ENCODE measurements at places on chromosomes 12 and 14.

GRCh38 chr14:103830511-103831270, 16.7 kb downstream of the PPP1R13B start:
- no peak for DNase-seq

- DNase-seq: no peak
Measured at GRCh38 chr14:60079723-60080122, 12.0 kb upstream of the PCNX4 start.

- DNase-seq: no peak
Measured at GRCh38 chr14:77158175-77158881, 16.7 kb upstream of the ZDHHC22 start.

DNA sequence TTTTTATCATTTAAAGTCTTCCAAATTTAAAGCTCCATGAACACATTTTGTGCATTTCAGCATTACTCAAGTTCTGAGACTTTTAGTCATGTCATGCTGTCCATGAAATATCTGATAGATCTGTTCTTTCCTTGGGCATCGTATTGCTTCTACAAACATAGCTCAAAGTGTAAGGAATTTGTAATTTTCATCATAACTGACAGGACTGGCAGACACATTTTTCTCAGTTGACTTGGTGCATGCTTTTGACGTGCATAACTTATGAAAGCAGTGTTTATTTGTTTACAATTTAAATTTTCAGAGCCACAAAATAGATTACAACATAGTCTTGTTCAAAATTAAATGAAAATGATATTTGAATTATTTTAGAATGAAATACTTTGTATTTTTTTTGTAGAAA, 812.1 kb upstream of the NOVA1 start:
- no peak for DNase-seq

- DNase-seq: no peak
Measured at GRCh38 chr12:32587581-32588495, 91.3 kb upstream of the DNM1L start.

GRCh38 chr12:218221-218620, 4.3 kb upstream of the SLC6A12 start:
- no peak for DNase-seq

- peak; percentile 57 for DNase-seq
Measured at GRCh38 chr12:29317556-29318363, 63.2 kb downstream of the ERGIC2 start.

DNA sequence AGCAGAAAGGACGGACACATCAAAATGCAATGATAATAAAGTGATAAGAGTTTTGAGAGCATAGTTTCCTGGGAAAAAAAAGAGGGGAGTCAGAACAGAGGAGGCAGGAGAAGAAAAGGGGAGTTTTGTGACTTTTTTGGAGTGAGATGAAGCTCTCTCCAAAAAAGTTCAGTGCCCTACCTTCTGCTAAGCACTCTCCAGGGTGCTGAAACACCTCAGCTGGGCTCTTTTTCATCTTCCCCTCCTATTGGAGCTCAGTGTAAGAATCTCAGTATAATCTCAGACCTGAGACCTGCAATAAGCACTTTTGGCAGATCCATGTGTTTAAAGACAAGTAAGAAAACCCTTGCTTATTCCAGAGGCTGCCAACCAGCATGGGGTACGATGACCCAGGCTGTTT, 58.9 kb upstream of the SRRM4 start:
- no peak for DNase-seq

- no peak for DNase-seq
Measured at GRCh38 chr12:5989621-5990020, 44.6 kb upstream of the ANO2 start.

DNA sequence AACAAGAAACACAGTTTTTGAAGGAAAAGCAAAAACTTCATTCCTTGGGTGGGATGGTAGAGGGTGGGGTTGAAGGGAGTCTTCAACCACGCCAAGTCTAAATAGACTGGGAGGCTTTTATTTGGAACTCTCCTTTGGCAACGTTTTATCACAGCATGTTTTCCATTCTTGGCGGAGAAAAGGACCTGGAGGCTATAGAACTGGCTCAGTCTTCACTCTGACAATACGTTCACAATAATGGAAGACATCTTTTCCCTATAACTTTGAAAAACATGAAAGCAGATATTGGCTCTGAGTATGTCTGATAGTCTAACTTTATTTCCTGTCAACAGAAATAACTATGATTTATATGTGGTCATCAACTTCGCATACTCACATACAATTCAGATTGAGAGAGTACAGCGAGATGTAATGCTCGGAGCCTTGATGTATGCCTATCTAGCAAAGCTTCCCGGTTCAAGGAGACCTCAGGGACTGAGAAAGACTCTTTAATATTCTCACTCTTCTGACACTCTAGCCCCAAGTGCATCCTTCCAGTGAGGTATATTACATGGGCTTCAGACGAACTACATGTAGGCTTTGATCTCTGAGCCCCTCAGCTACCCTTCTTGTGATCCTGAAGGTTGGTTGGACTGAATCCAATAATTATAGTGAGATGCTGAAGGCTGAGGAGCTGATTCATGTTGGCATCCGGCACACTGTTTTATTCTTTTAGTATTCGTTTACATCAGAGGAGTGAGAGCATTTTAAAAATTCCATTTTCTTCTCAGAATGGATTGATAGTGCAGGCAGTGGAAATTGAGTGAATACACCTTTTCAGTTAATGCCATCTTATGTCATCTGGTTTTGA, 14.0 kb downstream of the TMEM30B start:
- DNase-seq: no peak

- DNase-seq: no peak
Measured at GRCh38 chr12:89969093-89969492, 260.5 kb upstream of the ATP2B1 start.

DNA sequence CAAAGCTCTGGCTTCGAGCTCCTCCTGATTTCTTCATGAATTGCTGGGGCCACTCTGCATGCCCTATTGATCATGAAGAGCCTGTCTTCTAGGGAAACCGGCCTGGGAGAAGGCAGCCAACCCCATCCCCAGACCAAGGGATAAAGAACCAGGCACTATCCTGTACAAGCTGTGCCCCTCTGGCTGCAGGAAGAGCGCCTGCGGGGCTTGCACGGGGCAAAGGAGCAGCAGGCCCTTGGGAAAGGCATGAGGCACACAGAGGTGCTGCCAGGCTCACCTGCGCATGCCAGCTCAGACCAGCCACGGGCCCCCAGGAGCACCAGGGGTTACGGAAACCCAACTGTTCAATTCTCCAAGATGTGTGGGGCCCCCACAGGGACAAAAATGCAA, 2.1 kb downstream of the ITPK1 start:
- no peak for DNase-seq

GRCh38 chr12:127130506-127131124, 1136.4 kb upstream of the TMEM132C start:
- no peak for DNase-seq

DNA sequence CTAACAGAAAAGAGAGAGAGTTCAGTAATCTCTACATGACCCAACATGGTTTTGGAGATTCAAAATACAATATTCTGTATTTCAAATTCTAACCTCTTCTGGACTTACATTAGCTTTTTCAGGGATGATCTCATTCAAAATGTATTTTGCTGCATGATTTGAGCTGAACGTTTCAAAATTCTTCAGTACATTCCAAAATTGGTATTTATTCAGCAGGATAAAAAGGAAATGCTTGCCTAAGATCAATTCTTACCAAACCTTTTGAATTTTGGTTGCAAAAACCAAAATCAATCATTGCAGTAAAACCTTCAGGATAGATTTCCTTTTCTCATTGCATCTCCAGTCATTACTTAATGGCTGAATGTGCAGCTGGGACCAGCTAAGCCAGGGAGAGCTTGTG, 1761.3 kb upstream of the SEL1L start:
- DNase-seq: no peak

DNA sequence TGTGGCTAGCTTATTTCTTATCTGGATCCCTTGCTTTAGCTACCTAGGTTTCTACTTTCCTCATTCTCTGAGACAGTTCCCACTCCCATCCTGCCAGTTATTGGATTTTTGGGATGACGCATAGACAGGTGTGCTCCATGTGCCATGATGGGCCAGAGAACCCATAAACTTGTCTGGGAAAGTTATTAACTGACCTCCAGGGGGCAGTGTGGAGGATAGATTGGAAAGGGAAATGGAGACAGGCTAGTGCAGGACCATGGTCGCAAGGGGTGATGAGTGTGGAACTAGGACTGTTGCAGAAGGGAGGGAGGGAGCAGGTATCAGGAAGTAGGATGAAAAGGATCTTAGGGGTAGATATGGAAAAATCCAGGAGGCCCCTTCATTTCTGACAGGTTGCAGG, 80.3 kb downstream of the ESRRB start:
- DNase-seq: no peak

GRCh38 chr14:71711619-71712018, 220.6 kb upstream of the RGS6 start:
- DNase-seq: no peak

DNA sequence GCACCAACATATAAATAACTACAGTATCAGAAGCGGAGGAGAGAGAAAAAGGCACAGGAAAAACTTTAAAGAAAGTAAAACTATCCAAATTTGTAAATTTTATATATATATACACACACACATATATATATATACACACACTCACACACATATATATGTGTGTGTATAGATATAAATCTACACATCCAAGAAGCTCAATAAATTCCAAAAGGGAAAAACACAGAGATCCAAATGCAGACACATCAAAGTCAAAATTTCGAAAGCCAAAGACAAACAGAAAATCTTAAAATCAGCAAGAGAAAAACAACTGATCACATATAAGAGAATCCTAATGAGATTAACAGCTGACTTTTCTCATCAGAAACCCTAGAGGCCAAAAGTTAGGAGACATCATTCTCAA, 37.3 kb downstream of the PARP11 start:
- no peak for DNase-seq

- DNase-seq: peak; percentile 15
Measured at GRCh38 chr14:45249856-45250575, 3.0 kb downstream of the MIS18BP1 start.

DNA sequence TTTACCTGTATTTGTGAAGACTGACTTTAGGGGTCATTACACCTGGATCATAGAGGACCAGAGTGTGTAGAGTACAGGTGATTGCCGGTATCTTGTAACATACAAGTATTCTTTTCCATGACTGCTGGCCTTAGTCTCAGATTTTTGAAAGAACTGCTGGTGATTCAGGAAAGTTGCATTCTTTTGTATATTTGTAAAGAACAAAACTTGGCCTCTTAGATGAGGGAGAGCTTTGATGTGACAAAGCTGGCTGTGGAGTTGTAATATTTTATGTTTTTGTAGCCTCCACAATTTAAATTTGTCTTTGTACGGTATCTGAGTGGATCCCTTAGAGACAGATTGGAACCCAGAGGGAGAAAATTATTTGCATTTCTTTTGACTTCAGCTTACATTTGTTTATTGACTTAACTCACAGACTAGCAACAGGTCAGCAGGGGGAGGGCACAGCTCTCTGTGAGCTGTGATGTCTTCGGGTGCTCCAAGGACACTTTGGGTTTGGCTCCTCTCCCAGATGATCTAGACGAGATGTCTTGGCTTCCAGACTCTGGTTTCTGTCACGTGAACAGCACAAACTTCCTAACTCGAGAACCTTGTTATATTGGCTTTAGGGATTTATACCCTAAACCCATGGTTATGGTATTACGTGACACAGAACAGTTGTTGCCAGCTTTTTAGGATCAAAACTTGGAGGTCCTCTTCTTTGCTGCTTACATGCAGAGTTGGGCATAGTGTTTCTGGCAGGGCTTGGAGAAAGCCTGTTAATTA, 65.9 kb downstream of the DAAM1 start:
- DNase-seq: no peak

- no peak for DNase-seq
Measured at GRCh38 chr14:99028521-99028920, 243.5 kb downstream of the BCL11B start.

DNA sequence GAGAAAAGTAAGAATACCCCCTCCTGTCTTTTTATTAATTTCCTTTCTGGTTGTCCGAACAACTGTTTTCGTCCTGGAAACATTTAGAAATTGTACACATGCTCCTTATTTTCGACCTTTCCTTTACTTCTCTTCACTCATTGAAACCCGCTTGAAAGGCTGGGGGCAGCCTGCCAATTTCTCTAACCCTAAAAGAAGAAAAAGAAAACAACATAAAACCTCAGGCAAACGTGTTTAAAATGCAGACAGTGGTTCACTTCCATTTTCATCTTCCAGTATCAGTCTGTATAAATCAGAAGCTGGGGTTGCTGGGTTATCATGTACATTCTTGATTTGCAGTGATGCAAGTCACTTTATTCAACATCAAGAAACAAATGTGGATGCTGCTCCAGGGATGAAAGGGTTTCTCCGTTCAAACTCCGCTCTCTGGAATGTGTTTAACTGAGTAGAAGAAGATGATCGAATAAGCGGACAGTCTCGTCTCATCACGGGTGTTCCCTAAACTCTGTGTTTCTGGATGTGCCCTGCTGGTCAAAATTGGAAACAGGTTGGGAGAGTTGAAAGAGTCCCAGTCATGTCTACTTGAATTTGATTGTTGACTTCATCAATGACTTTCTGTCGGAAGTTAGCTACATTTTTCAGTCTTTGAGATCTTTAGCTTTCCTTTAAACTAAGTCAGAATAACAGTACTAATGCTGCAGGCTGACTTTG, 1042.2 kb downstream of the BCL11B start:
- DNase-seq: no peak

DNA sequence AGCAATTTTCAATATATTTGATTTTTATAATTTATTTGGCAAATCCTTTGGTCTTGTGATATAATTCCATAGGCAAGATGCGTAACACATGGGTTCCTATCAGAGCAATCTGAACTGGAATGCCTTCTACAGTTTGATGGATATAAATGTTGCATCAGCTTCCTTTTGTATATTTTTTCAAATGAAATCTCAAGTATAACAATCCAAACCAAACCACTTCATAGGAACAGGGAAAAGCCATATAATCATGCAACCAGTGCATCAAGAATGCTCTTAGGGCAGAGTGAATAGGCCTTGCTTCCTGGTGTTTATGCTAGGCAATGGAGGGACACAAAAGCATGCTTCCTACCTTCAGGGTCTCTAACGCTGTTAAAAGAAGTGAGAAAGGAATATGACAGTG, 34.5 kb downstream of the EFCAB11 start:
- no peak for DNase-seq

DNA sequence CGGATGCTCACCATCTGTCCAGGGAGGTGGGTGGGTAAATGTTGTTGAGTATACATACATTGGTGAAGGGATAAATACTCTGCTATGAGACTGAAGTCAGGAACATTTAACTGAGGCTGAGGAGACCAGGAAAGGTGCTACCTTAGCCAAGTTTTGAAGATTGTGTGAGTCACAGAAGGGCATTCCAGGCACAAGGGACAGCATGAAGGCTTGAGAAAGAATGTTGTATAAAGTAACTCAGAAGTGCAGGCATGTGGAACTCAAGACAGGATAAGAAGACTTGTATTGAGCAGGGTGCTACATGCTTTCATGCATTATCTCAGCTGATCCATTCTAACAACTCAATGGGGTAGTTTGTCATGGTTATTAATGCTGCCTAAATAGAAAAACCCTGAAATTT, 112.7 kb downstream of the IPO8 start:
- no peak for DNase-seq

- DNase-seq: no peak
Measured at GRCh38 chr14:64841772-64842750, 37.6 kb downstream of the SPTB start.

GRCh38 chr14:95896498-95897135, 20.0 kb downstream of the TUNAR start:
- no peak for DNase-seq

Measured in CD4-positive, alpha-beta T cell treated with Interleukin-1 beta for 1 hour (primary cell).